ENCODE measurements at places on chromosomes 7 and 10.

DNA sequence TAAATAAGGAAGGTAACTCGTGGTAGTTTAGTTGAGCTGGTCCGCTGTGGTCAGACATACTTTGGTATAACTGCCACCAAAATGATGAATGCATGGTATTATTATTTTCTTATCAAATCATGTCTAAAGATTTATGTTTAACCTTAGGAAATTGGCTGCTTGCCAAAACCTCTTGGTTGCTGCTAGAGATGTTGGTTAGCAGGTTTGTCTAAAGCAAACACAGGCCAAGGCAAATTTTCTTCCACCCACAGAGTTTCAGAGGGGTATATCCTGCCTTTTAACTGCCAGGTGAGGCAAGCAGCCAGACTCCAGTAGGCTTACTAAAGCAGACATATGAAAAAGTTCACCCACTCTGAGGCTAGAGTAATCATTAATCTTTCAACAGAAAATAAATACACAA lies 101.4 kb downstream of the SEMA3E start:
- no peak for DNase-seq

DNA sequence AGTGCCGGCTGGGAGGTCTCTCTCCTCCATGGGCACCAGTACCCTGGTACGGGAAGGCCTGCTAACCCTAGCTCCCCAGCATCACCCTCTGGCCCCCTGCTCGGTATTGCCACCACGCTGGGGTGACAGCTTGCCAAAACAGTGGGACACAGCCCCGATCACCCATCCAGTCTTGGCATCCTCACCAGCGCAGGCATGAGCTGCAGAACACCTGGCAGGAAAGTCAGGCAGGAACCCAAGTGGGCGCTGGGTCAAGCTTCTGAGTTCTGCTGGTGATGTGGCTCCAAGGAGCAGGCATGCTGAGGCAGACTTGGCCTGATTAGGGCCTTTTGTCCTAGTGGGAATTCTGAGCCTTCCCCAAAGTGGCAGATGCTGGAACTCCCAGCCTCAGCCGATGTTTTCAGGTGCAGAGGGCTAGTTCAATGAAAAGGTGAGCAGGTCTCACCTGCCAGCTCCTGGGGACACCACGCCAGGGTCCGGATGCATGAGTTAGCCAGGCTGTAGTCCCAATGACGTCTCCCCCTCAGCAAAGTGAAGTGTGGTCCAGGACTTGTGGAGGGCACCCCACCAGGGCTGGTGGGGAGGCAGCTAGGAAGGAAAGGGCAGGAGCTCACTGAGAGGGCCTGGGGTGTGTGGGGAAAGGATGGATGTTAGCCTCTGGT lies 8.5 kb upstream of the ZNF22 start:
- no peak for DNase-seq

DNA sequence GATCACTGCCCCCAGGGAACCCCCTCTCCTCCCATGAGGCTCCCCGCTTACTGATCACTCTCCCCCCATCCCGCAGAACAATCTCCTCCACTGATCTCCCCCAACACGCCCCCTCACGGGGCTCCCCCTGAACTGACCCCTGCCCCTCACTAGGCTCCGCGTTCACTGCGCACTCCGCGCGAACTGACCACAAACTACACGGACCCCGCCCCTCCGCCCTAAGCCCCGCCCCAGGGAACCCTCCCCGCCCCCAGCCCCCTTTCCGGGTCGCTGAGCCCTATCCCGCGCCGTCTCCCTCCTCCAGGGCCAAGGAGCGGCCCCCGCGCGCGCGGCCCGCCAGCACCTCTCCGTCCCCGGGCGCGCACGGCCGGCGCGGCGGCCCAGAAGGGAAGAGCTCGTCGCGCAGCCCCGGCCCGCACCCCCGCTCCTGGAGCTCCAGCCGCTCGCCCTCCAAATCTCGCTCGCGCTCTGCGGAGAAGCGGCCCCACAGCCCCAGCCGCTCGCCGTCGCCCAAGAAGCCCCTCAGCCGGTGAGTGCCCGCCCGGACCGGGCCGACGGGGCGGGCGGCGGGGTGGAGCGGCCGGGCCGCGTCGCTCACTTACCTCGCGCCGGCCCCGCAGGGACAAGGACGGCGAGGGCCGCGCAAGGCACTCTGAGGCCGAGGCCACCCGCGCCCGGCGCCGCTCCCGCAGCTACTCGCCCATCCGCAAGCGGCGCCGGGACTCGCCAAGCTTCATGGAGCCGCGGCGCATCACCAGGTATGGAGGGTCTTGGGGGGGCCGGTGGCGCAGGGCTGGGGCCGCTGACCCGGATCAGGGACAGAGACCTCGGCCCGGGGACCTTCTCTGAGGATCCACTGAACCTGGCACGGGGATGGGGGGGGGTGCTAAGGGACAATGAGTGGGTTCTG lies 19.9 kb upstream of the HSPB1 start:
- DNase-seq: no peak

- no peak for DNase-seq
Measured at GRCh38 chr10:73828161-73828560, 16.8 kb upstream of the NDST2 start.

GRCh38 chr10:118698421-118698820 lies 56.3 kb downstream of the CACUL1 start:
- no peak for DNase-seq

DNA sequence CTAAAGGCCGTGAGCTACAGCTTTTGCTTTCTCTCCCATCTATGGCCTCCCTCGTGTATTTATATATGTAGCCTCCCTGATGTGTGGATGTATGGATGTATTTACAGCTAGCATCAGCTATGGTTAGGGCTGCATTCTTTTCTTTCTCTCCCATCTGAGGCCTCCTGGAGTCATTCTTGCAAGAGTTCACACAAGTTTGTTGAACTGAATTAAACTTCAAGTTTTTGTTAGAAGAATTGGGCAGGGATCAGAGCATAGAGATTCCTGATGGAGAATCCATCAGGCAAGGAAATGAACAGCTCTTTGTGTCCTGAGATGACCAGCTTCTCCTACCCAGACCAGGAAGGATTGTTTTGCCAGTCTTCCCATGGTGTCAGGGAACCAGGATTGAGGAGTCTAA lies 60.3 kb downstream of the AHCYL2 start:
- no peak for DNase-seq

DNA sequence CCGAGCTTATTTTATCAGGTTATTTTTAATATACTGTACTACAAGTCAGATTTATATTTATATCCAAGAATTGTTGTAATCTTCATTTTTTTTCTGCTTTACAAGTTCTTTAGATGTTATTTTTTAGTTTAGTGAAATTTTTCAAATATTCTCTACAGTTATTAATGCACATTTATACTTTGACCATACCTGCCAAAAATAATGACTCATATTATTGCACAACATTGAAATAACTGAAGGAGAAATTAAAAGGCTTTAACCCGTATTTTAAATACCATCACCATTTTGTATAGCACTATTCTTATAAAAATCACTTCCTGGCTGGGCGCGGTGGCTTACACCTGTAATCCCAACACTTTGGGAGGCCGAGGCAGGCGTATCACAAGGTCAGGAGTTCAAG lies 278.5 kb downstream of the BICC1 start:
- DNase-seq: peak; percentile 43

DNA sequence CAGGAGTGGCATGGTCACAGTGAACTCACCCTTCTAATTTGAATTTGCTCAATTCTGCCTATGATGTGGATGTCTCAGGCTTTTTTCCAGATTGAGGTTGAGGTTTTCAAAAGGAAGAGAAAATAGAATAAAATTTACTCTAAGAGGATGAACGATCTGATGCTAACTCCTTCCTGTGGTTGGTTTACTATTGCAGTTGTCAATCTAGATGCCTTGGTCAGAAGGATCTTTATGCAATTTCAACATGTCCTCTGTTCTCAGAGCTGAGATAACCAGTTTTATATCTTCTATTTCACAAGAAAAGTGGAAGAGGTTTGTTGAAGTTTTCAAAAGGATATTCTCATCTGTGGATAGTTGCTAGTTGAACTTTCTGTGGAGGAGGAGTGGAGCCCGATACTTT lies 150.7 kb upstream of the WDR11 start:
- DNase-seq: no peak

- no peak for DNase-seq
Measured at GRCh38 chr7:76281006-76281705, 21.3 kb upstream of the HSPB1 start.

DNA sequence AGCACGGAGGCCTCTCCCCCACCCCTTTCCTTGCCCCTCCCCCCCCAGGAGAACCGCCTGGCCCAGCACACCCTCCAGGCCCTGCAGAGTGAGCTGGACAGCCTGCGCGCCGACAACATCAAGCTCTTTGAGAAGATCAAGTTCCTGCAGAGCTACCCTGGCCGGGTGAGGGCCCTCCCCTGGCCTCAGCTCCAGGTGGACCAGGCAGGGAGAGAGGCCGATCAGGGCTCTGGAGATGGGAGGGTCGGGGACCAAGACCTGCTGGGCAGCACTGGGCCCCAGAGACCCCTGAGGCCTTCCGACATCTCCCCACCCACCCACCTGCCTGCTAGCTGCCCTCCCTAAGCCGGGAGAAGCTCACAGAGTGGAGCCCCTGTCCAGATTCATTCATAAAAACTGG lies 8.8 kb upstream of the SH2B2 start:
- DNase-seq: no peak

DNA sequence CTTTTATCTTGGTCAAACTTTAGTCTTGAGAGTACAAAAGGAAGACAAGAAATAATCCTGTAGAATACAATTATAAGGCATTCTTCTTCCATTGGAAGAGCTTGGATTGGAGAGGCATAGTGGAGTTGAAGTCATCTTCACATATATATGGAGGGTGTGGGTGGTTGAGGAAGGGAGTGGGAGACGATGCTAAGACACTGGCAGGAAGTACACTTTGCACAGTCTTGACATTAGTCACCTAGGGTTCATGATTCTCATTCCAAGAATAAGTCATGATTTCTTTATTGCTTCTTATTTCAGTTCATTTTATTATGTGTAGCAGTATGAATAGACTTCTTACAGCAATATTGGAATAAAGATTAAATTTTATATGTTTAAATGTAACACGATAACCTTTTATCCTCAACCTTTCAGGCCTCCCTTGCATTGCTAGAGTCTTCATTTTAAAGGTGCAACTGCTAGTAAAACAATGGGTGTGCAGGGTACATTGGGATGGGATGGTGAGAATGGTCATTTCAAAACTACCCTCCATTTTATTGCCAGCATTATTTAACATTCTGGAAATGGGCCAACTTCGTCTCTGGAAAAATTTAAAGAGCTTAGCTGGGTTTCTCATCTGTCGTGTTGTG lies 12.3 kb upstream of the SLC26A3 start:
- no peak for DNase-seq

DNA sequence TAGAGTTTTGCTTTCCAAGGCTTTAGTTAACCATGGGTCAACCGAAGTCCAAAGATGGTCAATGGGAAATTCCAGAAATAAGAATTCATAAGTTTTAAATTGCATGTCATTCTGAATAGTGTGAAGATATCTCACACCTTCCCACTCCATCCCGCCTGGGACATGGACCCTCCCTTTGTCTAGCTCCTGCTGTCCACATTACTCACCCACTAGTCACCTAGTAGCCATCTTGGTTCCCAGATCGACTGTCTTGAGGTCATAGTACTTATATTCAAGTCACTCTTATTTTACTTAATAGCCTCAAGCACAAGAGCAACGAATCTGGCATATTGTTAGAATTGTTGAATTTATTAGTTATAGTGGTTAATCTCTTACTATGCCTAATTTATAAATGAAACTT lies 366.6 kb downstream of the PRPF18 start:
- DNase-seq: no peak

DNA sequence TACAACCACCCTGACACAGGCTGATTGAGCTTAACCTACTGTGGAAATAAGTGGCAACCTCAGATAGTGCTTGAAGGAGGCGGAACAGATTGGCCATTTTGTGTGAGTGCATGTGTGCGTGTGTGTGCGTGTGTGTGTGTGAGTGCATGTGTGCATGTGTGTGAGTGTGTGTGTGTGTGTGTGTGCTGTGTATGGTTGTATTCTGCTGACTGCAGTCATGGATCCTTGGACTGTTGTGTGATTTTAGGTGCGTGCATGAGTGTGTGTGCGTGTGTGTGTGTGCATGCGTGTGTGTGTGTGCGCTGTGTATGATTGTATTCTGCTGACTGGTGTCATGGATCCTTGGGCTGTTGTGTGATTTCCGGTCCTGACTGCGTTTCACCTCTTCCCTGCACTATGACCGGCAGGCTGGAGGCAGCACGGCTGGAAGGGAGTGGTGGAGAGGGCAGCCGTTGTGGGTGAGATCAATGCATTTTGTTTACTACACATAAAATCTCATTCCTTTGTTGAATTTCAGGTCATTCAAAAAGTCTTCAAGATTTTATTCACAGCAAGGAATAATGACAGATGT lies 6.3 kb downstream of the IQCE start:
- DNase-seq: no peak

DNA sequence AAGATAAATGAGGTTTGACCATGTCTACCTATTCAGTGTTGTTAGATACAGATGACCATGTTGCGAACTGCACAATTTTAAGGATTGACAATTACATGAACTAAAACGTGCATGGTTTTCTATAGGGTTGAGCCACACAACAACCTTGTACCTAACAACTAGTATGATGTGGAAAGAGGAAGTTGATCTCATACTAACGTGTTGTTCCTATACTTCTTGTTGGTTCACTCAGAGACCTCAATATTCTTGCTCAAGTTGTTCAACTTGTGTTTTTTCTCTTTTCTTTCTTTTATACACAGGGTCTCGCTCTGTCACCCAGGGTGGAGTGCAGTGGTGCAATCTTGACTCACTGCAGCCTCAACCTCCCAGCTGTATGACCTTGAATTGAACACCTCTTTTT lies 6.1 kb upstream of the KEL start:
- no peak for DNase-seq

GRCh38 chr7:30968747-30969603 lies 5.2 kb downstream of the GHRHR start:
- DNase-seq: no peak

- DNase-seq: no peak
Measured at GRCh38 chr7:11450281-11450680, 381.7 kb downstream of the THSD7A start.
